Stimulated activated CD4-positive, alpha-beta T cell treated with anti-CD3 and anti-CD28 coated beads, Interleukin-1b, Interleukin-23, amount 100 ng/mL, for 4 hours (primary cell): ENCODE measurements at places on chromosomes 2 and 18.

- no peak for DNase-seq
Measured at GRCh38 chr2:152367547-152368390, 32.8 kb downstream of the FMNL2 start.

- DNase-seq = no peak
Measured at GRCh38 chr2:12109363-12110017, 363.1 kb downstream of the LPIN1 start.

GRCh38 chr2:1002350-1002749 lies 51.7 kb downstream of the SNTG2 start:
- DNase-seq = no peak

DNA sequence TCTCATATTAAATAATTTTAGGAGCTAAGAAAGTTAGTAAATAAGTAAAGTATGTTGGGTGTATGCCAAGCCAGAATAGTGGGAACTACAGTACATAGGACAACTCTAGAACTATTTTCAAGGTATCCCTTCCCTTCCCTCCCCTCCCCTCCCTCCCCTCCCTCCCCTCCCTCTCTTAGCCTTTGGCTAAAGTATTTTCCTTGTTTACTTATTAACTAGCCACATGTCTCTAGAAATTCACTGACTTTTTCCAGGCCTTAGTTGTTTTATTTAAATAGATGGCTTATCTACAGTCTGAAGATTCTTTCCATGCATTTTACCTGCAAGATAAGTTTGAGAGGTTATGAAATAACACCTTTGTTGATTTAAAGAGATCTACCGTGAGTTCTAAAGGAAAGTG lies 402.1 kb downstream of the PARD3B start:
- no peak for DNase-seq

DNA sequence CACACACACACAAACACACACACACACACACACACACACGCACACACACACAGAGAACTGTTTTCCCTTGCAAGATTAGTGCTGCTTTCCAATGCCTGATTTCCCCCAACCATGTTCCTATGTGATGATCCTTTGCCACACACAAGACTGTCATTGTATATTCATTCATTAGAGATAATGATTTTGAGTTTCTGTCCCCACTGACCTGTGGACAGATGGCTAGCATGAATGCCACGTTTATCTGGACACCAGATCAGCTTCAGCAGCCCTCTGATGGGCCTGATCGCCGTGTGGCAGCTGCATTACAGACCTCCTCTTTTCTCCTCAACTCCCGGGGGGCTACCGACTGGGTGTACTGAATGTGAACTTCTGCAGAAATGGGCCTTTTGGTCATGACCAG lies 353.0 kb downstream of the MYCN start:
- DNase-seq = no peak
